ENCODE measurements at places on chromosomes 12 and 14.

- DNase-seq, result no peak
Observed at GRCh38 chr14:23093991-23094665, 808 bp downstream of the ACIN1 start.

DNA sequence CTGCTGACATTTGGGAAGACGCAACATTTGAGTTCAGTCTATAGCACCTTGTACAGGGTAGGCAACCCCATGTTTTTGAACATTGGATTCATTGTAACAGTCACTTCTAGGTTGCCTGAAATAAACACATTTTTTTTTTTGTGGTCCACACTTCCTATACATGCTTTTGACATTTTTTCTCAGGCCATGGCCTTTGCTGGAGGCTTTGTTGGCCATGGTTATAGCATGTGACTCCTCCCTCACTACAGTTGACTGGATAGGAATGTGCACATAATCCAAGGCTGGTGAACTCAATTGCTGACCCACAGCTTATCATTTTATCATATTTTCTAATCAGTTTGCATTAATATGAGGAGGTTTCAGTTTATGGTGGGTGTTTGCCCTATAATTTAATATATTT, 60.6 kb downstream of the TMEM117 start:
- DNase-seq, result no peak

GRCh38 chr14:55762595-55763232, 182.7 kb downstream of the KTN1 start:
- DNase-seq, result no peak

GRCh38 chr12:57623385-57623784, 9.6 kb downstream of the B4GALNT1 start:
- DNase-seq, result no peak
